ENCODE measurements at places on chromosomes 6 and 20. TPM values are rescaled to one million over a fixed set of nuclear protein-coding genes. Genes with fewer than 3 reads are reported as not detected.

GRCh38 chr6:105545228-105545920 is 142.5 kb upstream of the PREP start:
- DNase-seq = no peak
- no peaks in the 10 kb centered on the region for H3K4me1 ChIP-seq
- no peak overlapping the region for H3K4me3 ChIP-seq
- no peak overlapping the region for H3K27ac ChIP-seq
- peaks cover 13% of the 10 kb centered on the region for H3K27me3 ChIP-seq

DNA sequence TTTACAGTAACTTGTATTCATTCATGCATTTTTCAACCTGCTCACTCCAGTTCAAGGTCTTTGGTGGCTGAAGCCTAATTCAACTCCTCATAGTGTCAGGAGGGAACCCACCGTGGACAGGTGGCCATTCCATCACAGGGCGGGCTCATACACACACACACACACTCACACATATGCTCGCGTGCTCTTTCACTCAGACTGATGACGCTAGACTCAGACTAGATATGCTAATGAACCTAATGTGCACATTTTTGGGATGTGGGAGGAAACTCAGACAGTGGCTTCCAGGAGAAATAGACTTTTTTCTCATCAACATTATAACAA is 56.7 kb downstream of the TRIM27 start:
- H3K27ac ChIP-seq = peak overlapping the region; percentile 88
- H3K27me3 ChIP-seq = peaks cover 1% of the 10 kb centered on the region
- H3K4me3 ChIP-seq = peak overlapping the region; percentile 74
- H3K4me1 ChIP-seq = peaks cover 32% of the 10 kb centered on the region
- DNase-seq = peak; percentile 58

GRCh38 chr6:21494505-21494904 is 99.0 kb upstream of the SOX4 start:
- no peaks in the 10 kb centered on the region for H3K36me3 ChIP-seq
- H3K27ac ChIP-seq = no peak overlapping the region
- DNase-seq = no peak
- H3K4me3 ChIP-seq = no peak overlapping the region
- H3K4me1 ChIP-seq = no peaks in the 10 kb centered on the region

The C6orf58 gene
- total RNA-seq = not detected

The SUN5 gene
- not detected for total RNA-seq

DNA sequence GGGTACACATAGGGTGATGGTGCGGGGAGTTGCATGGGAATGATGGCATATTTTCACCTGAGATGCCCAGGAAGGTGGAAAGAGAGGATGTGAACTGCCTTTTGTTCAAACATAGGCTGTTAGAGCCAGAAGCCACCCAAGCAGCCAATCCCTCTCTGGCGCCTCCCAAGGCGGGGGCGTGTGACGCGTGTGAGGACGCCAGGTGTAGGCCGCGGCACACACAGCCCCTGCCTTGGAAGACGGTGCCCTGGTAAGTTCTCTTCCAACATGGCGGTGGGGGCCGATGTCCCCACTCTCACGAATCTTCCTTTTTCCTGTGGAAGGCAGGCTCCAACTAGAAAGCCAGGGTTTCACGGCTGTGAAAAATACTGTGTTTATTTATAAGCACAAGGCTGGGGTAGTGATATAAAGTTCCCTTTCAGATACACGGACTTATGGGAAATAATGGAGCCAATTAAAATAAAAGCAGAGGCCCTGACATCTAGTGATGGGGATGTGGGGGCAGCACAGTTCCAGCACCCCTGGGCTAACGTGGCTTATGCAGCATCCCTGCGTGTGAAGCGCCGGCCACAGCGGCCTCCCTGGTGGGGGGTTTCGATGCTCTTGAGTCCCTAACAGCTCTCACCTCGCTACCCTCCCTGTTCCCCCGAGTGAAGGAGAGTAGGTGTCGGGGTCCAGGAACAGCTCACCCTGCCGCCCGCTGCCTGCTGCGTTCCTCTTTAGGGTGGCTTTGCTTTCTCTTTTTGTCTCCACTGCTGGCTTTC is 28.3 kb downstream of the CDH4 start:
- DNase-seq = no peak
- H3K36me3 ChIP-seq = peaks cover 3% of the 10 kb centered on the region
- H3K27me3 ChIP-seq = peaks cover 5% of the 10 kb centered on the region
- no peak overlapping the region for H3K4me3 ChIP-seq

The ATG5 gene
- 31.6 TPM for total RNA-seq

- H3K27me3 ChIP-seq = no peaks in the 10 kb centered on the region
- H3K4me3 ChIP-seq = no peak overlapping the region
- DNase-seq = no peak
- no peaks in the 10 kb centered on the region for H3K4me1 ChIP-seq
- no peak overlapping the region for H3K27ac ChIP-seq
Measured at GRCh38 chr6:7426447-7427169, 37.0 kb downstream of the RIOK1 start.

DNA sequence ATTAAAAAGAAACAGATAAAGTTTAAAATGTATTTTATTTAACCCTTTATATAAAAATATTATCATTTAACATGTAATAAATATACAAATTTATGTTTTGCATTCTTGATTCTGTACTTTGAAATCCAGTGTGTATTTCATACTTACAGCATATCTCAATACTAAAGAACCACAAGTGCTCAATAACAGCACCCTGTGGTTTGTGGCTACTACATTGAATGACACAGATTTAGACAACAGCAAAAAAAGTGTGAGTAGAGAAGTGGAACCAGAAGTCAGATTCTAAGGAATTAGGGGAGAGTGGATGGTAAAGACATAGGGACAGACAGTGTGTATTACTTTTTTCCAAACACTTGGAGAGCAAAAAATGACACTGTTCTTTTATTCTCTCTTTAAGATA is 524.5 kb downstream of the BMP2 start:
- H3K27ac ChIP-seq = no peak overlapping the region
- no peak for DNase-seq
- H3K27me3 ChIP-seq = no peaks in the 10 kb centered on the region
- no peaks in the 10 kb centered on the region for H3K4me1 ChIP-seq
- no peaks in the 10 kb centered on the region for H3K36me3 ChIP-seq

GRCh38 chr6:135499441-135500340 is 2.2 kb upstream of the AHI1 start:
- no peaks in the 10 kb centered on the region for H3K27me3 ChIP-seq
- H3K36me3 ChIP-seq = peaks cover 9% of the 10 kb centered on the region
- no peak overlapping the region for H3K27ac ChIP-seq
- no peak for DNase-seq
- no peak overlapping the region for H3K4me3 ChIP-seq
- H3K4me1 ChIP-seq = peaks cover 7% of the 10 kb centered on the region

The HRH3 gene
- total RNA-seq = not detected

DNA sequence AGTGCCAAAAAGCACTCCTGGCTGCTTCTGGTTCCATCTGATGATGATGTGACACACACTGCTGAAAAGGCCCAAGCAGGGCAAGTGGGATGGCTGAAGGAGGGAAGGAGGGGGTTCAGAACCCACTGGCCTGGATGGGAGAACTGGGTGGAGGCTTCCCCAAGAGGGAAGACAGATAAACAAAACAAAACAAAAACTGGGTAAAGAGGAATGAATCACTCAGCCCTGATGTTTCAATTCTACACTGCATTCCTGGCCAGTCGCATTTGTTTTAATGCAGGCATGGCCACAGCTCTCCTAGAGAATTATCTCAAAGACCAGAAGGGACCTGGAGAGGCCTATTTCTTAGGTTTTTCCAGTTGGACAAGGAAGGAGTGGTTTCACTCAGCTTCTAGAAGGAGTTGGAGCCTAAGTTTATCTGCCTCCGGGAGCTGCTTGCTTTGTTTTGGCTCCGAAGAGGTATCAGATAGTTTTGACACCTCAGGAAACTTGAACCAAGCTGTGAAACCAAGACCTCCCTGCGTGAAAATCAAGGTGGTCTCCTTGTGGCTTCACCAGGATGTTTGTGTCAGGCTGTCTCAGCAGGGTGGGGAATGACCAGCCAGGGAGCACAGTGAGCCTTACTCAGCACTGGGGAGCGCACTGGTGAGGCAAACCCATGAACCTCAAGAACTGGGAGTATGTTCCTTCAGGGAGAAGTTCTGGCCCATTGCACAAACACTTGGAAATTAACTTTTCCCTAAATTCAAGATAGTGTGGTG is 16.1 kb downstream of the TTPAL start:
- H3K4me1 ChIP-seq = peaks cover 47% of the 10 kb centered on the region
- DNase-seq = no peak
- no peak overlapping the region for H3K4me3 ChIP-seq
- peaks cover 57% of the 10 kb centered on the region for H3K36me3 ChIP-seq

DNA sequence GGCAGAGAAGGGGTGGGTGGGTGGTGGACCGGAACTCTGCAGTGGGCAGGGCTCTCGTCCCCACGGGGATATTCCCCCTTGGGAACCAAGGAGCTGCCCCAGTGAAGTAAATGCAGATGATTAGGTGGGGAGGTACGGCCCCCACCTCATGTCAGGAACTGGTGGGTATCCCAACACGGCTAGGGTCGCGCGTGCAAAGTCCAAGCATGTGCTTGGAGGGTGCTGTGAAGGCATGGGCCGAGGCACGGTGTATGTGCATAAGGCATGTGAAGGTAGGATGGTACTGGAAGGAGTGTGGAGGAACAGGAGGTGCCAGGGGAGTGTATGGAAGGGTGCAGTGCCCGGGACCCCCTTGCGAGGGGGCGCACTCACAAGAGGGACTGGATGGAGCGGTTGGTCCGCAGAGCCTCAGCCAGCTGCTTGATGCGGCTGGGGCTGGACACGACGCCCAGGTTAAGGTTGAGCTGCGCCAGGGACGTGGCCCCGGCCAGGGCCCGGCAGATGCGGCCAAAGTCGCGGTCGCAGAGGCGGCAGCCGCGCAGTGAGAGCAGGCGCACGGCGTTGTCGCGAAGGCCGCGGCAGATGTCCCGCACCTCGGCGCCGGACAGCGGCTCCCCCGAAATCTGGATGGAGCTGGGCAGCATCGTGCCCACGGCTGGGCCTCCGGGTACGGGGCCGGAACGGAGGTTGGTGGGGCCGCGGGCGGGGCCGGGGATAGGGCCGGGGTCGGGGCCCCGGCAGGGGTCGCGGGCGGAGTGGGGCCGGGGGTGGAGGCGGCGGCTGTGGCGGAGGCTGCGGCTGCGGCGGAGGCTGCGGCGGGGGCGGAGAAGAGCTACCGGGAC is 783 bp downstream of the LRRC73 start:
- DNase-seq = no peak
- H3K36me3 ChIP-seq = peaks cover 26% of the 10 kb centered on the region
- peaks cover 12% of the 10 kb centered on the region for H3K27me3 ChIP-seq
- no peak overlapping the region for H3K27ac ChIP-seq

DNA sequence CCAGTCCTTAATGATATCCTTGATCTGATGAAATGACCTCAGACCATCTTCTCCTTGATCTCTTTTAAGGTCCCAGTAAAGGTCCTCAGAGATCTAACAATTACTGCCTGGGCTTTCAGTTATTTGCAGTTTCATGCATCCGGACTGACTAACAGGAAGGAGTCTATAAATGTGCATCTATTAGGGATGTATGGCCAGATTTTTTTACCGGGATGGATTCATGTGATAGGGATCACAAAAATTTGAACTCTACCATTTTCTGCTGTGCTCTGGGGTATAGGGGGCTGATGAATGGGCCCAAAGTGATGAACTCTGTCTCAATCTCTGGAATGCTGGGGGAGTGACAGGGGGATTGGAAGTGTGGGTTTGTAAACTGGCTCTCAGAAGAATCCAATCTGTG is 36.2 kb upstream of the SCUBE3 start:
- H3K36me3 ChIP-seq = no peaks in the 10 kb centered on the region
- H3K4me3 ChIP-seq = no peak overlapping the region
- peaks cover 7% of the 10 kb centered on the region for H3K27me3 ChIP-seq
- peaks cover 5% of the 10 kb centered on the region for H3K4me1 ChIP-seq
- no peak overlapping the region for H3K27ac ChIP-seq

DNA sequence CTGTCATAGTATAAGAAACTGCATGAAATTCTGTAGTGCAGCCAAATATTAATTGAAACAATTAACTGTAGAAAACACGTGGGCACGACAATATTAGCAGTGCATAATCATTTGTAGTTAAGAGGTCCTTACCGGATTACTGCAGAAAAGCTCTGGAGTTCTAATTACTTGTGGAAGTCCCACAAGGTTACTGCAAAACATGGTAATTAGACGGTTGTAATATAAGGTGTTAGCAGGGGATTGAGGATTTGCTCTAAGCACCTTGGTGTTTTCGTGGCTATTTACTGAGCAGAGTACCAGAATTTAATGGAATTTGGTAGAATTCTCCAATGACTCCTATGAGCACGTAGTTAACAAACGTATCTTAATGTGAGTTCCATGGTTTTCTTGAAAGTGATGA is 473.6 kb upstream of the AGPAT4 start:
- no peak for DNase-seq
- no peaks in the 10 kb centered on the region for H3K4me1 ChIP-seq
- no peak overlapping the region for H3K27ac ChIP-seq
- no peak overlapping the region for H3K4me3 ChIP-seq

The RRAGD gene
- 20.1 TPM for total RNA-seq

DNA sequence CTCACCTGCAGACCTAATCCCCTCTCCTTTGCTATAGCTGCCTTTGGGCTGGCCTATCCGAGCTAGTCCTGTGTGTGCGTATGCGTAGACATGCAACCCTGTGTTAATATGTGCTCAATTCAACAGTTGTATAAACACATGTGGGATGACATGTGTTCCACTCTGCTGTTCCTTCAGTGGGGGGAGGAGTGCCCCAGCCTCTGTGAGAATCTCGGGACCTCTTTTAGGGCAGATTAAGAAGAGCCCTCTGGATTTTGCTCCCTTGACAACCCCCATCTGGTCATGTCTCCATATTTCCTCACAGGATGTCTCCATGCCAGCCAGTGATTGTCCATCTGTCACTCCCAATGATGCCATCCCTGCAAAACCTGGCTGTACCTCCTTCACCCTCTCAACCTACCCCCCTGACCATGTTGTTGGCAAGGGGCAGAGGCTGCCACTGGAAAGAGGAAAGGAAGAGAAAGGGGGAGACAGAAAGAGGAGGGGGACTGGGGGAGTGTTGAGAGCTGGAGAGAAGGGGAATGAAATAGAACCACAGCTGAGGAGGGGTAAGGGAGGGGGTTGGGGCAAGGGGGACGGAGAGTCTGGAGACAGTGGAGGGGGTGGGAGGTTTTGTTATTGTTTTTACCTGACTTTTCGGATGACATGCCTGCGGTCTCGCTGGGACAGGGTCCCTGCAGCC is 417 bp downstream of the PRRT1 start:
- peak overlapping the region; percentile 16 for H3K4me3 ChIP-seq
- peaks cover 19% of the 10 kb centered on the region for H3K27me3 ChIP-seq
- no peak overlapping the region for H3K27ac ChIP-seq
- peaks cover 5% of the 10 kb centered on the region for H3K36me3 ChIP-seq

All from activated CD4-positive, alpha-beta T cell treated with anti-CD3 and anti-CD28 coated beads for 36 hours (primary cell).